ENCODE measurements at places on chromosomes 16 and 17.

DNA sequence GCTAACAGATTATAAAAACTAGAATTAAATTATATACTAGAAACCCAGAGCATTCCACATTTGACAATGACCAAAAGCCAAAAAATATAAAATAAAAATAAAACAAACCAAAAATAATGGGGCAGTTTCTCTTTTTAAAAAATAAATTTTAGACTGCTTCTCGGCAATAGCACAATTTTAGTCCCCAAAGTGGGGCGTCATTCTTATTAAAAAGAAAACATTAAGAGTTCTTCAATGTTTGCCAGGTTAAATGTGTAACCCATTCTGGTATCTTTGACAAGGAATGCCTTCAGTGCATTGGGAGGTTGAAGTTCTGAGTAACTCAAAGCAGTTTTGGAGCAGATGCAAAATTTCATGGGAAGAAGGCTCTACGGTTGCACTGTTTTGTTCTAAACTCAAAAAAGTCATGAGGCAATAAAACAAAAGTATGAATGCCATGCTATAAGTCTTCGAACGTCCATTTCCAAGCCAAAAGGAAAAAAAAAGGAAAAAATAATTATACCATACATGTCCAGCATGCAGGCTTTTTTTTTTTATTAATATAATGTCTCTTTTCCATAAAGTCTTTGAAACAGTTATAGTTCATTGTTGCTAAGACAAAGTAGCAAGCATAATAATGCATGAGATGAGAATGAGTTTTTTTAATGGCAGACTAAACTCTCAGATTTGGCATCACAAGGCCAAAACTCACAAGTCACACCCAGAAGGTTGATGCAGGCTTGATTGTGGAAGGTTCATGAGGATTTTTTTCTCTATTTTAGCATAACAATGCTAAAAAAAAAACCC, 3.1 kb downstream of the MAF start:
- no peak for DNase-seq

GRCh38 chr17:13792314-13792713, 190.6 kb upstream of the HS3ST3A1 start:
- DNase-seq: peak; percentile 31

DNA sequence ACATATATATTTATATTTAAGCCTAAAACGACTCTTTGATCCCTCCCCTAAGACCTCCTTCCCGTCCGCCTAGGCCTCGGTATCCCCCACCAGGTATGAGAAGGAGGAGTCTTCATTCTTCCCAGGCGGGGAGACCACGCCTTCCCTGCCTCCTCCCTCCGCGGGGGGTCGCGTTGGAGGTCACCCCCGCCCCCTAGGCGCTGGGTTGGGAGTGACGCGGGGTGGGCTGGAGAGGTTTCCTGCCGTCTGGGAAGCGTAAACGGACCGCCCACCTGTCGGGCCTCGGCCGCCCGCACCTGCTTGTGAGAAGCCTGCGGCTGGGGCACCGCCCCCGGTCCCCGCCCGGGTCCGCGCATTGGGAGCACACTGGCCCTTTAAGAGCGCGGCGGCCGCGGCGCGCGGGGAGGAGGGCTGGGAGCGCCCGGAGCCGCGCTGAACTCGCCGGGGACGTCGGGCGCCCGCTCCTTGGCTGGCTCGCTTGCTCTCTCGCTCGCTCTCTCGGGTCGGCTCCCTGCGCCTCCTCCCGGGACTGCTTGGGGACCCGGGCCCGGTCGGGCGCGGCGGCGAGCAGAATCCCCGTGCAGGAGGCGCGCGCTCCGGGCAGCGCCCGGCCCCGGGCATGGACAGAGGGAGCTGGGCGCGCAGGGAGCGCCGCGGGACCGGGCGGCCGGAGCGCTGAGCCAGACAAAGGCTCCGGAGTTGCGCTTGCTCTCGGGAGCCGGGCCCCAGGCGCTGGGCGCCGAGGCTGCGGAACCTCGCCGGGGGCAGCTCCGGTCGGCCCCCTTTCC, at the start of gene MMP15:
MMP15 (plus strand) TSS at position 404 of the 788 bp plus-strand sequence. CDS start 597 bp downstream, outside the sequence.
- DNase-seq: no peak

GRCh38 chr16:29708917-29709600, 30.1 kb downstream of the QPRT start:
- DNase-seq: no peak

GRCh38 chr17:1880851-1881630, 51.2 kb downstream of the RPA1 start:
- no peak for DNase-seq

DNA sequence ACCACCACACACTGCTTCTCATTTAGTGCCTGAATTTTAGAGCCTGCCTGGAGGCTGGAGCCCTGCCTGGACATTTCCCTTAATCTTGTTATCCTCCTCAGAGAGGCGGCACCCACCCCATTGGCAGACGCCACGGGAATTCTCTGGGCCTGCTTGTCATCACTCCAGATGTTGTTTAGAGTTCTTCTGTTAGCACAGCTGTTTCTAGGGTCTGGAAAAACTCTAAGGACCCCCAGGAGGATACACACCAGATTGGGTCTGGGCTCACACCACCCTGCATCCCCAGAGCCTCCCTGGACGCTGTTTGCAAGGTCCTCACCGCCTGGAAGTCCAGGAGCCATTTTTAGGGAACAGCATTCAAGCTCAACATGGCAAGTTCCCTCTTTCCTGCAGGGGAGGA, 565 bp upstream of the XAF1 start:
- peak; percentile 18 for DNase-seq

GRCh38 chr16:80092681-80093080, 448.1 kb upstream of the DYNLRB2 start:
- DNase-seq: no peak

GRCh38 chr16:75726390-75726789, at the start of gene CPHXL:
CPHXL (minus strand) TSS chr16:75726490; CDS start chr16:75726442, 48 bp downstream.
- DNase-seq: no peak

DNA sequence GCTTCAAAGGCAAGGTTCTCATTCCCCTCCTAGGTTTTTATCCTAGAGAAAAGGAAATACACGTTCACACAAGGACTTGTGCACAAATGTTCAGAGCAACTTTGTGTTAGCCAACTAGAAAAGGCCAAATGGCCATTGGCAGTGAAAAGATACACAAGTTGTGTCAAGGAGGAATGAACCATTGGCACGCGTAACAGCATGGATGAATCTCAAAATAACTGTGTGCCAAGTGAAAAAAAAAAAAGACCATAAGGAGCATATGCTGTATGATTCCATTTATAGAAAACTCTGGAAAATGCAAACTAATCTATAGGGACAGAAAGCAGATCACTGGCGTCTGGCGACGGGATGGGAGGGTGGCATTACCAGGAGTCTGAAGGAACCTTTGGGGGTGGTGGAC, 333.8 kb downstream of the SNX29 start:
- DNase-seq: no peak

- DNase-seq: no peak
These were observed 330.1 kb downstream of the CNTNAP4 start for GRCh38 chr16:76607317-76607716.

GRCh38 chr16:2270070-2270462, 2.1 kb upstream of the RNPS1 start:
- no peak for DNase-seq

- DNase-seq: no peak
These were observed 3.8 kb upstream of the PRSS33 start for GRCh38 chr16:2791174-2791573.

- DNase-seq: no peak
These were observed 36.7 kb upstream of the ULK2 start for GRCh38 chr17:19904412-19904811.

DNA sequence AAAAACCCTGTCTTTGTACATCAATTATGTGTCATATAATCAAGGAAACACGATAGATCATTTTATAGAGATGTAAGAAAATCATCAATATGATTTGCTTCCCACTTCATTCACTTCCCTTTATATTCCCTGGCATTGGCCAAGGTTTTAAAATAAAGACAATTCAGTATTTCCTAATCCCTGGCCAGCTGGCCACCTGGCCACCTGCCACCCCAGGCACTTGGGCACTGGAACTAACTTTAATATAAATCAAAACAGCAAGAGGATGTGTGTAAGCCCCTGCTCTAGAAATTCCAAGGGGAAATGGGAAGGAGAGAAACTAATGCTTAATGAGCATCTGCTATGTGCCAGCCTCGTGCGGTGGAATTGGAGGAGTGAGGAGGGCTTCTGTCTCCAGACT, 58.6 kb upstream of the TOB1 start:
- no peak for DNase-seq

DNA sequence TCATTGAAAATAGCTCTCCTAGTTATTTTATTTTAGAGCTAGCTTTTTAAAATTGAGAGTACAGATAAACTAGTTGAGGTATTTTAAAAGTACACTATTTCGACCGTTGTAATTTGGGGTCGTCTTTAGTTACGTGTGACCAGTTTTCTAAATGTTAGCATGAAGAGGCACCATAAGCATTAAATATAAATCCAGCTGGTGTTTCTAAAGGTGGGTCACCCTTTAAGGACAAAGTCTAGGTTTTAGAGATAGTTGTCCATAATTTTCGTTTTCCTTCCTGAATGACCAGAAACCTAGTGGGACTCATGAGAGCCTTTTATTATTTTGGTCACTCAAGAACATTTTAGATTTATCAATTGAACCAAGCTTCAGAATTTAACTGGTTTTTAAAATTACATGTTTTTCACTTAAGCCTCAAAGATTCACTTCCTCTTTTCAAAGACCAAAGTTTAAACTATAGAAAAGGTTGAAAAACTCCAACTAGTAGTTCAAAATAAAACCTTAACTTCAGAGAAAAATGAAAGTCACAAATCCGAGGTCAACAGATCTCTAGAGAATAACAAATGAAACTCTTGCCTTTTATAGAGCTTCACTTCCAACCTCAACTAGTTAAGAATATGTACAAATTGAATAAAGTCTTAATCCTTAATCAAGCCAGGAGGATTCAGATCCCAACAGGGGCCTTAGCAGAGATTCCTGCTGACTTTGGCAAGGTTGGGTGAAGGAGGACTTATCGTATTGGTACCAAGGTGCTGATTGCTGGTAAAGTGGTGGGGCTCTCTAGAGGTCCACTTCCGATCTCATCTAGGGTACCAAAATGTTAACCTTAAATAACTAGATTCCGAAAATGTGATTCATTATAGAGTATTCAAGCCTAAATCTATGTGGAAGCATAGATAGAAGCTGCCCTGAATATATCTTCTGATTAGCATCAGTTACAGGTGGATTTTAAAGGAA, 32.5 kb downstream of the PHKB start:
- no peak for DNase-seq

DNA sequence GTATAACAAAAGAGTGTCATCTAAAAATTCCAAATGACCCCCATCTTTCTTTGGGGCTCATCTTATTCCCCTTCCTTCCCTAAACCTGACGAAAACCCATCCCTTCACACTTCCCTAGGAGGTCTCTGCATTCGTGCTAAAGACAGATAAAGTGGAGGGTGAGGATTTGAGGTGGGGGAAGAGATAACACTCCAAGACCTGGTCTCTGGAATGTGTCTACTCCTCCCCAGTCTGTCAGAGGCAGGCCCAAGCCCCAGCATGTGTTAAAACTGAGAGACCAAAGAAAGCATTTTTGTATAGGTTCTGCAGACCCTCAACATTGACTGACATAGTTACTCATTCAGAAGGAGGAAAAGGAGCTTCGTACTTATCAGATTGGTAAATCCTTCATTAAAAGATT, 11.0 kb upstream of the LHX1 start:
- no peak for DNase-seq

DNA sequence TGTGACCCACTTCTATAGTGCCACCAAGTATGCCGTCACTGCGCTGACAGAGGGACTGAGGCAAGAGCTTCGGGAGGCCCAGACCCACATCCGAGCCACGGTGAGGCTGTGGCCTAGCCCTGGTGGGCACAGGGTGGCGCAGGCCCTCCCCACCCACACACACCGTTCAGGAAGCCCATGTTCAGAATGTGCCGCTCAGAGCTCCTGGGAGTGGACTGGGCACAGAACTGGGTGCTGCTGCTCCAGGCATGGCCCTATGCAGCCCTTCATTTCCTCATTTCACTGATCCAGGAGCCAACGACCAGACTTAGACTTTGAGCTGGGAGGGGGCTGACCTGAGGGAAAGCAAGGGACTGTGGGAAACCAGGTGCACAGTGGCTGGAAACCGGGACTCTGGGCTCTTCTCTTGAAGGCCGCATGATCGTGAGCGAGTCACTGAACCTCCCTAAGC, 2.4 kb upstream of the MRM1 start:
- DNase-seq: no peak

DNA sequence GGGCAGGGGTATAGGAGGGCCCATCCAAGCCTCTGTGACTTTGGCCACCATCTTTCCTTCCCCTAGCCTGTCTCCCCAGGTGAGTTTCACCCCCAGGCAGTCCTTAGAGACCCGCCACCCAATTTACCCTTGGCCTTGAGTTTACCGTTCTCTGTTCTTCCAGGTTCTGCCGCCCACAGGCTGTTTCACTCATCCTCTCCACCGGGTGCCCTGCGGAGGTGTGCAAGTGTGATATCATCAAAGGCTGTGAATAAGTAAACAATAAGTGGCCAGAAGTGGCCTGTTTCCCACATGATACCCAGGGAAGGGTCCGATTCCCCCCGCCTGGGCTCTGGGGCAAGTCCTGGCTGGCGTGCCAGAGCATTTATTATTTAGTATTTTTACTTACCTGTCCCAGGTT, 15.1 kb upstream of the TLCD3B start:
- no peak for DNase-seq

- no peak for DNase-seq
These were observed 5.4 kb downstream of the MAP3K14 start for GRCh38 chr17:45311401-45311759.

GRCh38 chr17:44831371-44831770, 1.3 kb upstream of the GJC1 start:
- no peak for DNase-seq

DNA sequence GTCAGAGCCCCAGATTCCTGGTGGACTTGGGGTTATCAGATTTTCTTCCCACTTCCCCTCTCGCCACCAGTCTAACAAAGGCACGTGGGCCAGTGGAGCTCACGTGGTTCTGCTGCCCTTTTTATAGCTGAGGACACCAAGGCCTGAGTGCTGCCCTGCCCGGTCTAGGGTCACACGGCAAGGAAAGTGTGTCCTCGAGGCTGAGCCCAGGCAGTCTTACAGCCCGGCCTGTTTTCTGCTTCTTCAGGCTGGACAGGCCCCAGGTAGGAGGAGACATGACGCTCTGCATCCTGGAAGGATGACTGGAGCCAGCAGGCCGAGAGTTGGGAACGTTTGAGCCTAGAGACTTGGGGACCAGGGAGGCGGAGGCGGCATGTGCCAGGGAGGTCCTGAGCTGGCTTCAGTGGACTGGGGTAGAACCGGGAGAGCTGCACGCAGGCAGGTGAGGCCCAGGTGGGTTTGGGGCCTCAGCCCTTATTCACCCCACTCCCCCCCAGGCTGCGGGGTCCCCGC, 3.5 kb downstream of the CTRB1 start:
- no peak for DNase-seq

DNA sequence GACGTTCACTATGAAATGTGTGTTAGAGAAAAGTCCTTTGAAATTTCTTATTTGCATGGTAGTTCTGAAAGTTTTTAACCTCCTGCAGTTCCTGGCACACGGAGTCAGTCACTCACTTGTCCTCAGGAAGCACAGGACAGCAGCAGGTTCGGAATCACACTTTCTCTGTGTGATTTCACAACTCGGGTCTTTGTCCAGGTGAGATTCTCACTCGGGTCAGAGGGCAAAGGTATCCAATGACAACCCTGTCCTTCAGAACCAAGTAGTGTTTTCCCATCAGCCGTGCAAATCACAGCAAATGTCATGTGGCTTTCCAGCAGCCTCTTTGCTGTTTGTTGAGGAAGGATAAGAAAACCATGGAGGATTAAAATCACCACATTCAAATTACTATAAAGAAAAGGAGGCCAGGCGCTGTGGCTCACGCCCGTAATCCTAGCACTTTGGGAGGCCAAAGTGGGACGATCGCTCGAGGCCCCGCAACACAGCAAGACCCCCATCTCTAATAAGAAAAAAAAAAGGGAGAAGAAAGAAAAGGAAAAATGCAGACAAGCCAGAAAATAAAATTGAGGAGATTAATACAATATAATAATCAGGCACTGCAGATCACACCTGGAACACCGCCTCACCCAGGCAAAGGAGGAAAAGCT, 22.0 kb downstream of the ADCY9 start:
- DNase-seq: no peak
